ENCODE measurements at places on chromosomes 7 and 10.
A peak's percentile ranks its signal among the peaks of the same experiment; 100 is the strongest.

GRCh38 chr7:135147899-135148721, at the start of gene TMEM140:
Gene TMEM140 (plus strand): TSS chr7:135148072. CDS start chr7:135164442, 16,370 bp downstream.
- DNase-seq = peak; percentile 88

GRCh38 chr10:3902054-3902808, 117.2 kb upstream of the KLF6 start:
- DNase-seq = peak; percentile 76

DNA sequence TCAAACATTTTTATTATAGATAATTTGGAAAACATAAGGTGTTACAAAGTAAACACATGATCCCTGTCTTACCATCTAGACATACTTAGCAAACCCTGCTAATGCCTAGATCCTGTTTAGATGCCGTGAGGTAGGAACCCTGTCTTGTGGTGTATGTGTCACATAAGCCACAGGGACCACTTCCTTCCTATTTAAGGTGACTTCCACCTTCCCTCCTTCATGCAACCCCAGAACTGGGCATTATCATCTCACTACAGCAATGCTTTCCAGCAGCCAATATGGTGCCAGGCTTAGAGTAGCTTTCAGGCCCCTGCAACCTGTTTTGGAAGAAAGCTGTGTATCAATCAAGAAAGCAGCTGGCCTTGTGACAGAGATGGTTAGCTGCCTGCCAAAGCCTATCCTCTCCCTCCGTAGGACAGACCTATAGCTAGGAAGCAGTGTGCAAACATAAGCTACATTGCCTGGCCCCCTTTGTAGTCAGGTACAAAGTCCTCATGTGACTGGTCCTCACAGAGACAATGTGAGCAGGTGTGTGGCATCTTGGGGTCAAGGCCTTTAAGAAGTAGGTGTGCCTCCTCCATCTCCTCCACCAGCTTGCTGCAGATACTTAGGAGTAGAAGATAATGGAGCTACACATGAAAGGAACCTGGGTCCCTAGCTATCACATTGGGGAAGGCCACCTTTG, 146.8 kb downstream of the SPAG6 start:
- DNase-seq = peak; percentile 41

- DNase-seq = peak; percentile 53
Measured at GRCh38 chr10:92242910-92243671, 47.8 kb downstream of the CPEB3 start.

DNA sequence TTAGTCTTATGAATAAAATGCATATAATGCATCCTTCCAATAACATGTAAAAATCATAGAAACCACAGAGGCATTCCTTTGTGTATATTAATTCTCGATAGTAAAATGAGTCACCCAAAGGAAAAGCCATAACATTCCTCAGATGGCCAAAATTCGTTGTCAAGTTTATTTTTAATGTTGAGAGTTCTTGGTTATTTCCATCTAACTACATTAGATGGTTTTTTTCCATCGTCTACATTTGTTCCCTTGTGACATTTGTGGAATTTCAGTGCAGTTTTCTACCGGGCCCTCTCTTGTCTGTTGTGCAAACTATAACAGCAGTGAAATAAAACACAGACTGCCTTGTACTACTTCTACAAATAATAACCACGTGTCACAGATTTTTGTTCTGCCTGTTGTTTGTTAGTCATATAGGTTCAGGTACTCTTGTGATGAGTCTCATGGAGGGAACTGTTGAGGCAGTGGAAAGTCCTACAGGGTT, 54.7 kb upstream of the CCAR1 start:
- no peak for DNase-seq

DNA sequence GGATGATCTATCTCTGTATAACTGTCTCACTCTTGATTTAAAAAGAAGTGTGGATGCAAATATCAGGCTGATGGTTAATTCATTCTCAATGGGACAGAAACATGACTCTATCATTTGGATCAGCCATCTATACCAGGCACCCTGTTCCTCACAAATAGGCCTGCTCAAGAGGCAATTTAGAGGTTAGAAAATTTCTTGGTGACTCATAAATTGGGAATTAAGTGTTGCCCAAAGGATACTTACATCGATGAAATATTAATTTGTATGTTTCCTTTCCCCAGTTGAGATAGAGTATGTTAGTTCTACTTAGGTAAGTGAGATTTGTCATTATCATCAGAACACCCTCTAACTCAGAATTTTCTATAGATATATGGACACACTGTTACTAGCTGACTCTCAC, 57.7 kb downstream of the PRSS58 start:
- no peak for DNase-seq

DNA sequence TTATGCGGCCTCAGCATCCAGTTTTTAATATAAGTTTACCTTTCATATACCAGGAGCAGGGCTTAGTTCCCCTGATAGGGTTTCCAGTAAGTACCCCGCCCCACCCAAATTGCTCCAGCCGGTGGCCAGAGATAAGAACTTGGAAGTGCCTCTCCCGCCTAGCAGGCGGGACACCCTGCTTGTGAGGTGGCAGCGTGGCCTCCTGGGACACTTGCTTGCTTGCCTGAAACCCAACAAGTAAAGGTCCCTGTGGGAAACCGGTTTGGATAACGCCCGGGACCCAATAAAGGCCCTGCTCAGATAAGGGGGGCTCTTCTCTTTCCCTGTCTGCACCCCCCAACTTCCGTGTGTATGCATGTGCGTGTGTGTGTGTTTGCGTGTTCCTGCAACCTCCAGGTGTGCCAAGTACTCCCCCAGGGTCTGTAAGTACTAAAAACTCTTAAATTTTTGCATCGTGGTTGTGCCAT, 154.3 kb downstream of the ARHGAP21 start:
- no peak for DNase-seq

GRCh38 chr7:156759143-156759542, 118.6 kb downstream of the RNF32 start:
- no peak for DNase-seq

DNA sequence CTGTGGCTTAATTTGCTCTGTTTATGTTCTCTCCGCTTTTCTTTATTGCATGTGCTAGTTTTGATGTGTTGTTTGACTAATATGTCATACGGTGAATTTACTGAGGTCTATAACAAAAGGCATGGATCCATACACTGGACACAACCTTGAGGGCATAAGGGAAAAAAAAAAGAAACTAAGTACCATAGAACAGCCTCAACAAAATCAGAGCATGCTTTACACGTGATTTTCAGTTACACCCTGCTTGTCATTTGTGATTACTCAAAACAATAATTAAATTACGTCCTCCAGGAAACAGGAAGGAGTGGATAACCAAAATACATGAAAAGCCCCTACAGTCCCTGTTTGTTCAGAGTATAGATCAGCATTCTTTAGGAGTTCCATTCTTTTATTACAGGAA, 150.5 kb downstream of the CRPPA start:
- no peak for DNase-seq

- no peak for DNase-seq
Measured at GRCh38 chr10:95260397-95260881, 30.4 kb downstream of the PDLIM1 start.

DNA sequence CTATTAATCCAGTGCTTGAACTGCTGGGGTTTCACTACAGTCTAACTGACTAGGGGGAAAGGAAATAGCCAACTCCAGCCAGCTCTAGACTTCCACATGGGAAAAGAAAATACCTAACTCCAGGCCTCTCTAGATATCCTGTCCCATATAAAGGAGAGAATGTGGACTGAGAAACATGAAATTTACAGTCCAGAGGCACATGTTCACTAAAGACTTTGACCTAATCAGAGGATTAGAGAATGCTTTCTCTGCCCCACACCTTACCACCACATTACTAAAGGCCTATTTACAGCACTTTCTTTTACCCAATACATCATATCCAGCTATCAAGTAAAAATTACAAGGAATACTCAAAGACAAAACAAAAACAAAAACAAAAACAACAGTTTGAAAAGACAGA, 164.2 kb downstream of the PCLO start:
- no peak for DNase-seq

- DNase-seq = no peak
Measured at GRCh38 chr10:30000802-30001571, 58.4 kb downstream of the JCAD start.

DNA sequence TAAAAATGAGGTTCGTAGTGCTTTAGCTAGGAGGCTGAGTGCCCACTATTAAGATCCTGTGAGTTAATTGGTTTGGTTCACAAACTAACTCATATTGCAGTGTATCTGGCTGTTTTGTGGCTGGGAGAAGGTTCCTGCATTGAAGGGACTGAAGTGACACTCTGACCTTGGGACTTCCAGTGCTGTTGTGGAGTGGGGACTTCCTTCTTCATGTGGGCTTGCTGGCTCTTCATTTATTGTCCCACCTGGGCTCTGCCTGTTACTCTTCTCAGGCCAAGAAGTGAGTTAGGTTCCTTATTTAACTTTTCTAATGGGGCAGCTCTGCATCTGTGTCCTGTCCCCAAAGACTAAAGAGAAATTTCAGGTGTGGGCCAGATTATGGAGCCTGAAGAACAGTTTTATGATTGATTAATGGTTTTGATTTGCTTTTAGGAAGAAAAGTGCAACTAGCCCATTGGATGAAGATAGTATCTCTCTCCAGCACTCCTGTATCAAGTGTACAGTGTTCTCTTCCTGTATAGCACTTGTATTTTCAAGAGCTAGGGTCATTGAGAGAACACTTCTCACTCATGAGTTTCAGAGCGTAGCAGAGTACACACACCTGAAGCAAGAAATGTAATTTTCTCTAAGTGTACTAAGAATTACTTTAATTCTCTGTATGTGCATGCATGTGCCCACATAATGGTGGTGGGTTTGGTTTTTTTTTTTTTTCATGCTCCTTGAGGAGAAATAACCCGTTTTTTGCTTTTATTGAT, 54.8 kb downstream of the AUTS2 start:
- no peak for DNase-seq

DNA sequence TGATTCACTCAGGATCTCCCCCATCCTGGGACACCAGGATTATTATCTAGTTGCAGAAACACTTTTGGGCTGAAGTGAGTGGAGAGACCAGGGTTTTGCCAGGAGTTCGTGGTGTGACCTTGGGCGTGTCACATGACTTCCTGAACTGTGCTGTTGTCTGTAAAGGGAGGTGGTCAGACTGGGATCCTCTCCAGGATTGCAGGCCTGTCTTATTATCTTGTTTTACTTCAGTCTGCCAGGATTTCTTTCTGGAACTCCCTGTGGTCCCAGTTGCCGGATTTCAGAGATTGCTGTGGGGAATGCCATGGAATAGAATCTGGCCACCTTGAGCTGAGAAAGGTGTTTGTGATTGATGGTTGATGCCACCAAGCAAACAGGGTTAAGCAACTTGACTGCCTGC, 35.8 kb downstream of the CRCP start:
- no peak for DNase-seq

DNA sequence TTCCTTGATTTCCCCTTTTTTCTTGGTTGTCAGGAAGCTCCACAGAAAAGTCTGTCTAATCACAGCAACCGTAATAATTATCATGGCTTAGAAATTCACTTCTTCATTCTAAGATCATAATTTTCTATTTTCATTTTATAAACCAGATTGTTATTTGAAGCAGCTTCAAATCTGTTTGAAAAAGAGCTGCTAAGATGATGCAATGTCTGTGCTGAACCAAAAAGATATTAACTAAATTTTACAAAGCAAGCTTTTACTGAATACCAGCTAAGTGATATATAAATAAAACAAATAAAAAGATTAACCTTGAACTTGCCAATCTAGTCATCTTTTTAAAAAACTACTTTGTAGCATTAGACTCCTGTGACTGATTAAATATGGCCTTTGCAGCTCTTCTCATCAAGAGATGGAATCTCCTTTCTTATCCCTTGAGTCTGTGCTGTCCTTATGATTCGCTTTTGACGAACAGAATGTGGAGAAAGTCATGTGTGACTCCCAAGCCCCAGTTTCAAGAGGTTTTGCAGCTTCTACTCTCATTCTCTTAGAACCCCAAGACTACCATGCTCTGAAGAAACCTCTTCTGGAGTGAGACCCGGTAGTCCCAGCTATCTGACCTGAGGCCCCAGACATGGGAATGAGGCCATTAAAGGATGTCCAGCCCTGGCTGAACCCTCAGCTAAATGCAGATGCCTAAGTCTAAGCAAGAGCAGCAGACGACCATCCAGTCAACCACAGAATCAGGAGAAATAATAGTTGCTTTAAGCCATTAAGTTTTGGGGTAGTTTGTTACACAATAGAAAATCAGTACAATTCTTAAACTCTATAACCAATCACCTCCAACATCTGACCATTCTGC, 14.4 kb downstream of the NAMPT start:
- no peak for DNase-seq

DNA sequence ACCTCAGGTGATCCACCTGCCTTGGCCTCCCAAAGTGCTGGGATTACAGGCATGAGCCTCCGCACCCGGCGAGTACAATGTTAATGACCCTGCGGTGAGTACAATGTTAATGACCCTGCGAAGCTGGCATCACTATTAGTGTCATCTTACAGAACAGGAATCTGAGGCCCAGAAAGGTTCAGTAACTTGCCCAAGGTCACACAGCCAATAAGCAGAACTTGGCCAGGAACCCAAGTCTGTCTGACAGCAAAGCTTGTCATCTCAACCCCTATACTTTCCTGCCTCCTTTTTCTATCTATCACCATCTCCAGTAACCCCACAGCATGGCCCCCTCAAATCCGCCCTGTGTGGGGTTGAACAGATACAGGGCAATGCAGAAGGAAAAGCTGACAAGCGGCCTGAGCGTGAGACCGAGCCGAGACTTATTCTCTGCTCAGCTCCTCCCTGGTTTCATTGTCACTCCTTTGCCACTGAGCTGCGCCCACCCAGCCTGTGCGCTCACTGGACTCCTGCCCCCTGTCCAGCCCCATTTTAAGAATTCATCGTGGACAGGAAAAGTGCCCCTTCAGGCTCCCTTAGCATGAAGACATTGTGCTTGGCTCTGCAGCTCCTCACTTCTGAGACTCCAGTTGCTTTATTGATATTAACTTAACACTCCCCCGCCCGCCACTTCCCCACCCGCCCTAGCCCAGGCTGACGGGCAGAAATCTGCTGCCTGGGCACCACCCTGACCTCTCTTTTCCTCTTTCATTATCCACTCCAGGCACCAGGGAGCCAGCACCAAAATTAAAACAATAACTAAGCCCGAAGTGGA, 58.1 kb upstream of the LBX1 start:
- DNase-seq = no peak

DNA sequence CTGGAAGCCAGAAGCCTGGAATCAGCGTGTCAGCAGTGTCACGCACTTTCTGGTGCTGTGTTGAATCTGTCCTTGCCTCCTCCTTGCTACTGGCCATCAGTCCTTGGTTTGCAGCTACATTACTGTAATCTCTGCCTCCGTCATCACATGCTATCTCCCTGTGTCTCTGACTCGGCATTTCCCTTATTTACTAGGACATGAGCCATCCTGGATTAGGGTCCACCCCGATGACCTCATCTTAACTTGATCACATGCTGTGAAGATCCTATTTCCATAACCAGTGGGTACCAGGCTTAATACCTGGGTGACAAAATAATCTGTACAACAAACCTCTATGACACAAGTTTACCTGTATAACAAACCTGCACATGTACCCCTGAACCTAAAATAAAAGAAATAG, 518.0 kb upstream of the KLF6 start:
- no peak for DNase-seq
